K562 (cell line): ENCODE measurements at places on chromosomes 6 and 20.

DNA sequence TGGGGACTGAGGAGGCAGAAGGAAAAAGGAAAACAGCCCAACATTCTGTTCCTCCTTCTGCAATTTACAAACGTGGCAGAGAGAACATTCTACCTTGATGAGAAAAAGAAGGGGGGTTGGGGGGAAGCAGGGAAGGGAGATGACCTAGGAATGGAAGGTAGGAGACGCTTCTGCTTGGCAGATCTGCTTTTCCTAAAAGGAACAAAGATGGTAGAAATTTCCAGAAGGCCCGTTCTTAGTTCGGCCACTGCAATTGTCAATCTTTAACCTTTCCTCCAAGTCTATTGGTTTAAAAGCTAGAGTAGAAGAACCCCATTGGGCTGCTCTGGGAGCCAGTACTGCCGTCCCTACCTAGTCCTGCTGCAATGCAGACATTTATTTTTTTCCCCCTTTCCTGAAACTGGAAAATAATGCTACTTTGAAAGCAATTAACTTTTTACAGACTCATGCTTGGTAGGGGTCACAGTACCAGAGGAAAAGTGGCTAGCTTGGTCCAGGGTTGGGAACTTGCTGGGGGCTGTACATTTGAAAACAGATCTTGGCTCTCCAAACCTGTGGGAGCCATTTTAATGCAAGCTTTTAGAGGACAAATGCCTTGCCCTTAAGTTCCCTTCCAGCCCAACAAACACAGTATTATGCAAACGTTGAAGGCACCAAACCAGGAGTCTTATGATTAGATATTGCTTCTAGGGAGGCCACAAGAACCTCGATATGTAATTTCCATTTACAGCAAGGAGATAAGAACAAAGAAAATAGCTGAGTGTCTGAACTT lies 2.6 kb downstream of the ZMYND8 start:
- DNase-seq, result no peak

- DNase-seq, result peak; percentile 26
Observed at GRCh38 chr20:15708984-15709598, 864.2 kb downstream of the KIF16B start.

- no peak for DNase-seq
Observed at GRCh38 chr6:811831-812230, 118.9 kb upstream of the EXOC2 start.

DNA sequence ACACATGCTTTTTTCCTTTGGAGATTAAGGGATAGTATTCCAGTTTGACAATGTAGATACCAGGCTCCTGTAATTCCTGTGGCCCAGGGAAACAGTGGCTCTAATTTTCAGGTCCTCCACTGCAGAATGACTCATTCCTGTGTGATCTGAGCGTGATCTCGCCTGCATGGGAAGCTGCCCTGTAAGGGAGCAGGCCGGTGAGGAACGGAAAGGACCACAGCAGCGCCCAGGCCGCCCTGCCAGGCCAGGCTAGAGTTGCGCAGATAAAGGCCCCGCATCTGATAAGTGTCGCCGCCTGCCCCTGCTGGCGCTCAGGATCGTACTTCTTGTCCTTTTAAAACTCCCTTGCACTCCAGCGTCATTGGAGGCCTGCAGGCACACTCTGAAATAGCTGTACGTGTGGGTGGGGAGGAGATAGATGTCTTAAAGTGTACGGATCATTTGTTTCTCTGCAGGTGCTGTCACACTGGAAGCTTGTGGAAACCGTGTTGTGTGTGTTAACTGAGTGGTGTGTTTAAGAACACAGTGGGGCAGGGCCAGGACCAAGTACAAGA lies 60.7 kb downstream of the SYNJ2 start:
- DNase-seq, result peak; percentile 83

DNA sequence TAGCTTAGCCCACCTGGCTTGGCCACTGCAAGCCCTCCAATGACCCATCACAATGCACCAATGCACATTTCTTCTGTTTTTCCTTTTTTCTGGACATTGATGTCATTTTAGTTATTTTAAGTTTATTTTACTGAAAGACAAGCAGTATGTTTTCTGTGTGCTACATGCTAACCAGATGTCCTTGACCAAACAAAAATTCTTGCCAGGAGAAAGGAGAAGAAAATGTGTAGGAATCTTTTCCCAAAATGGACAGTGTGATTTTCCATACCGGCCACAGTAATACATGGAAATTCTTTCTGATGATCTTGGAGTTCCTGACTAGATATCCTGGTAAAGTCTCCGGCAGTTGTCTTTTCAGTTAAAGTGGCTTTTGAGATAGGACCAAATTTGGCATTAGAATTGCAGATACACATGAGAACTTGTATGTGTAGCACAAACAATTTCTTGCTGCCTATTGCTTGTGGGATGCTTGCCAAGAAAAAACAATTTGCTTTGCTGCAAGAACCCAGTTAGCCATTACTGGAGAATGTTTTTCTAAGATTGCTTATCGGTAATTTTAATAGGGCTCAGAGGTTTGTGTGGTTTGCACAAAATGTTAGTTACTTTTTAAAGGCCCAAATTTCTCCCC lies 696.5 kb upstream of the CITED2 start:
- no peak for DNase-seq

DNA sequence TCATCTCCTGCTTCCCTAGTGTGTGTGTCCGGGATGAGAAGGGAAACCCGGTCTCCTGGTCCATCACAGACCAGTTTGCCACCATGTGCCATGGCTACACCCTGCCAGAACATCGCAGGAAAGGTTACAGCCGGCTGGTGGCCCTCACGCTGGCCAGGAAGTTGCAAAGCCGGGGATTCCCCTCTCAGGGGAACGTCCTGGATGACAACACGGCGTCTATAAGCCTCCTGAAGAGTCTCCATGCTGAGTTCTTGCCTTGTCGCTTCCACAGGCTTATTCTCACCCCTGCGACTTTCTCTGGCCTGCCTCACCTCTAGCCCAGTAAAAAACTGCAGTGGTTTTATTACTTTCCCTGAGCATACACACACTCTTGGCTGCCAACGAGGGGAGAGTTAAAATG lies 23.9 kb upstream of the C6orf141 start:
- DNase-seq, result no peak

GRCh38 chr6:1606780-1607515 lies 2.8 kb upstream of the FOXC1 start:
- no peak for DNase-seq

DNA sequence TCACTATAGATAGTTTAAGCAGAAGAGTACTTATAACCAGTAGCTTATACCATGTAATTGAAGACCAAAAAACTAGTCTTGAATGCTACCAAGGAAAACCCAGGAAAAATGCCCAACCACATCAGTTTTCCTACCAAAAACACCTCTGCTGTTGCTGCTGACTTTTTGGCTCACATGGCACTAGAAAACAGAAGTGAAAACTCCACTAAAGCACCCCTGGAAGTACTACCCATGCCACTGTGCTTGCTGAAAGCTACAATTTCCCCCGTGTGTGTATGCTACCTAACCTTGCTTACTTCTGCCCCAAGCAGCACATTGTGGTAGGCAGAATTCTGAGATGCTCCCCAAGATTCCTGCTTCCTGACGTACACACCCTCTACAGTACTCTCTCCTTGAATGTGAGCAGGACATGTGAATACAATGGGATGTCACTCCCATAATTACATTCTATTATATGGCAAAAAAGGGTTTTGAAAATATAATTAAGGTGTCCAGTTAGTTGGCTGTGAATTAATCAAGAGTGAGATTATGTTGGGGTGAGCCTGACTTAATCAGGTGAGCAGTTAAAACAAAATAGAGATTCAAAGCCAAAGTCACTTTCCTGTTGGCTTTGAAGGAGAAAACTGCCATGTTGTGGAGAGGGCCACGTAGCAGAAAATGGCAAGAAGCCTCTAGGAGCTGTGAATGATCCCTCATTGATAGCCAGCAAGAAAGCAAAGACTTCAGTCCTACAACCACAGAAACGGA lies 209.8 kb upstream of the MARCKS start:
- DNase-seq, result no peak

DNA sequence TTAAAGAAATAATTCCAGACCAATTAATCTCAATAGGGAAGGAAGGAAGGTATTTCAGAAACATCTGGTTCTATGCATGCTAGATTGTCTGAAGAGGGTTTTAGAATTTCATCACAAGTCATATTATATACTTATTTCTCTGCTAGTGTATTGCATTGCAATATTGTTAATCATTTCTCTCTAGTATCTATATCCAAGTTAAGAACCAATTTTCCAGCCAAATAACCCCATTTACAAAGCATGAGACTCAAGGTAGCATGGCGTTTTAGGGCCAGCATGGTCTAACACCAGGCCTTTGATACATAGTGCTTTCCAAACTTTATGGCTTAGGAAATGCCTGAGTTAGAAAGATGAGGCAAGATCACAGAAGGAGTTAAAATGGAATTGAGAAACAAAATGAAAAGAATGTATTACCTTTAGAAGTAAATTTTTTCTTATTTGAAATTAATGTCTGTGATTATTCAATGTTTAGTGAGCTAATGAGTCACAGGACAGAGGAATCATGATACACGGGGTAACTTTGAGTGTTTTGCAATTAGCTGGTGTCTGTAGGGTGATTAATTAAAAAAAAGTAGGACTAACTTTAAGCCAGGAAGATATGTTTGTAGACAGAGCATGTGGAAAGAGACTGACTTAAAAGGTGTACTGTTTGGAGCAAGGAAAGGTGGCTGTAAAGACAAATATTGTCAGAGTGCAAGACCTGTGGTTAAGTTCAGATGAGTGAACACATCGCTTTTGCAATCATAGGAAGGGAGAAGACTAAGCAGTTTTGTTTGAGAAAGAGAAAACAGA lies 1006.2 kb upstream of the CITED2 start:
- no peak for DNase-seq

- DNase-seq, result no peak
Observed at GRCh38 chr6:52560462-52560861, 16.4 kb downstream of the TRAM2 start.

GRCh38 chr20:58512808-58513552 lies 2.2 kb downstream of the APCDD1L start:
- no peak for DNase-seq

GRCh38 chr6:27599859-27600532 lies 127.1 kb upstream of the ZNF184 start:
- no peak for DNase-seq

- no peak for DNase-seq
Observed at GRCh38 chr6:99114769-99115406, 167.1 kb upstream of the FBXL4 start.

- DNase-seq, result no peak
Observed at GRCh38 chr6:1572892-1573291, 36.8 kb upstream of the FOXC1 start.

DNA sequence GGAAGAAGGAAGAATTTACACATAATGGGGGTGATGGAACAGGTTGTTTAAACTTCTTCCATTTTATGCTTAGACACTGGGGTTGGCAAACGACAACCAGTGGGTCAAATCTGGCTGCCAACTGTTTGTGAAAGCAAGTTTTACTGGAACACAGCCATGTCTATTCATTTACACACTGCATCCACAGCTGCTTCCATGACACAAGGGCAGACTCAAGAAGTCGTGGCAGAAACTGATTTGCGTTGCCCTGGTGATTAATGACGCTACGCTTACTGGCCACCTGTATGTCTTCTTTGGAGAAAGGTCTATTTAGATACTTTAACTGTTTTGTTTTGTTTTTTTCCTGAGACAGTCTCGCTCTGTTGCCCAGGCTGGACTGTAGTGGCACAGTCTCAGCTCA lies 19.0 kb downstream of the CTCFL start:
- DNase-seq, result no peak

GRCh38 chr6:169843110-169843509 lies 91.7 kb downstream of the ERMARD start:
- no peak for DNase-seq

GRCh38 chr6:121647905-121648304 lies 212.5 kb downstream of the GJA1 start:
- no peak for DNase-seq

GRCh38 chr20:47540443-47541354 lies 39.0 kb downstream of the NCOA3 start:
- DNase-seq, result peak; percentile 53

- DNase-seq, result no peak
Observed at GRCh38 chr6:27872642-27873020, 39.6 kb downstream of the OR2B2 start.

DNA sequence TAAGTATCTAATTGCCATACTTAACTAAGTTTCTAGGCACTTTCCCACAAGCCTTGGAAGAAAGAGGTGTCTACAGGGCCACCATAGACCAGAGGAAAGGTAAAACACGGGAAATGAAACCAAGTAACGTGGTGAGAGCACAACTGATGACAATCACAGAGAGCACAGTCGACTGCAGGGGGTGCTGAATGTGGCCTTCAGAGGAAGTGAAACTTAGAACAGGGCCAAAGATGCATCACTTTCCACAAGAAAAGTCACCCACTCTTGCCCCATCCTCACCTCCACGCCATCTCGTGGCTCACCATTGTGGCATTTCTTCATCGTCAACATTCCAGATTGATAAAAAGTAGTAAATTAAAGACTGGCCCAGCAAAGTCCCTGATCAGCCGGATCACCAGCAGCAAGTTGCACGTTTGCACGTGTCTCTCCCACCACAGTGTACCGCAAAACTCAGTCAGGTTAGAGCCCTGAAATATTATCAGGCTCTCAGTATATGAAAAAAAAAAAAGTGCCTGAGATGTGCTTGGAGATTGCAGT lies 31.4 kb downstream of the HIVEP2 start:
- no peak for DNase-seq

GRCh38 chr6:53639520-53639919 lies 26.0 kb downstream of the KLHL31 start:
- no peak for DNase-seq

GRCh38 chr20:48166082-48166835 lies 381.0 kb upstream of the SULF2 start:
- DNase-seq, result no peak

DNA sequence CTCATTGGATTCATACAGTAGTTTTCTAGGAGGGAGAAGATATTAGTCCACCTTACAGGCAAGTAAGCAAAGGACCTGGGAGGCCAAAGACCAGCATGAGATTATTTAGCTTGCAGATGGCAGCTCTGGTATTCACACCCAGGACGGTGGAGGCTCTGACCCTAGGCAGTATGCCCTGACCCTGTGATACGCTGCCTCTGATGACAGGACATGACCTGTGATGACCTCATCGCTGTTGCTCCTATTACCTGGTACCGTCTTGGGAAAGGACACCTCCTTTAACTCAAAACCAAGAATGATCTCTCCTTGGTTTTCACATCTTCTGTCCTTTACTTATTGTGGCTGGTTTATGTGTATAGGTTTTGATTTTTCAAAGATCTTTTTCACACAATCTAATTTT lies 298.6 kb downstream of the CLIC5 start:
- DNase-seq, result no peak
